Thymus (tissue), 14 donors: ENCODE measurements at places on chromosomes 13 and 19.

GRCh38 chr19:4584670-4585460 lies 25.4 kb upstream of the SEMA6B start:
- peaks cover 81% of the 10 kb centered on the region for H3K27me3 ChIP-seq
- H3K4me1 ChIP-seq = peaks cover 5% of the 10 kb centered on the region
- DNase-seq = no peak

DNA sequence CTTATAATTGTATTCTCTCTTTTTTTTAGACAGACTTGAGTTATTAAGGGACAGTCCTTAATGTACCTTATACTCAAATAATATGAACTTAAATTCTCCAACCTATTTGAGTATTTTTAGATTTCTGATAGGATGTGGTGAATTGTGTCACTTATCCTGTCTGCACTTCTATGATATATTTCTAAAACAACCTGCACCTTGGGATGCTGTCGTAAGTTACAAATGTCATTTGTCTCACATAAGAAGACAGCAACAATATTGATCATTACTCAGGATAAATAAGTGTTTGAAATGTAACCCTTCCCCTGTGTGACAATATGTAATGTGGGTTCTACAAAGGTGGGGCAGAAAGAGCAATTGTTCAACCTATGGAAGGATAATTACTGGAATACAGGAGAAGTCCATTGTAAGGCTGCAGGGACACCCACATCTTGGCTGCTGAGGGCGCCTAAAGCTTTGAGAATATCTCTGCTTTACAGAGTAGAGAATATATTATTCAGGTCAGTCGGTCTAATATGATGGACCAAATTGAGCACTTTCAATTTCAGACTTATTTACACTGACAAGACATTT lies 236.9 kb upstream of the PRR20A start:
- H3K4me1 ChIP-seq = no peaks in the 10 kb centered on the region
- no peak overlapping the region for H3K4me3 ChIP-seq
- H3K36me3 ChIP-seq = no peaks in the 10 kb centered on the region
- no peak for DNase-seq
- no peak overlapping the region for H3K27ac ChIP-seq

- H3K27me3 ChIP-seq = no peaks in the 10 kb centered on the region
- H3K27ac ChIP-seq = peak overlapping the region; percentile 31
- H3K4me3 ChIP-seq = peak overlapping the region; percentile 40
- DNase-seq = no peak
Observed at GRCh38 chr13:113584870-113585671, 518 bp downstream of the TFDP1 start.

GRCh38 chr13:110312339-110313031 lies 5.4 kb downstream of the COL4A2 start:
- peaks cover 37% of the 10 kb centered on the region for H3K27me3 ChIP-seq
- no peak overlapping the region for H3K4me3 ChIP-seq
- H3K36me3 ChIP-seq = no peaks in the 10 kb centered on the region
- no peaks in the 10 kb centered on the region for H3K4me1 ChIP-seq
- no peak for DNase-seq
- H3K27ac ChIP-seq = no peak overlapping the region

DNA sequence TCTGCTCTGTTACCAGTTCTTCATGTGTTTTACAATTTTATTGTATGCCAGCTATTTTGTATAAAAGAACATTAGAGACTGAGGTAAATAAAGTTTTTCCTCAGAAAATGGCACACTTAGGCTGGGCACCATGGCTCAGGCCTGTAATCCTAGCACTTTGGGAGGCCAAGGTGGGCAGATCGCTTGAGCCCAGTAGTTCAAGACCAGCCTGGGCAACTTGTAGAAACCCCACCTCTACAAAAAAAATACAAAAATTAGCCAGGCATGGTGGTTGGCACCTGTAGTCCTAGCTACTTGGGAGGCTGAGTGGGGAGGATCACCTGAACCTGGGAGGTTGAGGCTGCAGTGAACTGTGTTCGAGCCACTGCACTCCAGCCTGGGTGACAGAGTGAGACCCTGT lies 32.0 kb downstream of the CCDC8 start:
- H3K27me3 ChIP-seq = no peaks in the 10 kb centered on the region
- no peak for DNase-seq
- no peaks in the 10 kb centered on the region for H3K4me1 ChIP-seq
- H3K36me3 ChIP-seq = peaks cover 59% of the 10 kb centered on the region

DNA sequence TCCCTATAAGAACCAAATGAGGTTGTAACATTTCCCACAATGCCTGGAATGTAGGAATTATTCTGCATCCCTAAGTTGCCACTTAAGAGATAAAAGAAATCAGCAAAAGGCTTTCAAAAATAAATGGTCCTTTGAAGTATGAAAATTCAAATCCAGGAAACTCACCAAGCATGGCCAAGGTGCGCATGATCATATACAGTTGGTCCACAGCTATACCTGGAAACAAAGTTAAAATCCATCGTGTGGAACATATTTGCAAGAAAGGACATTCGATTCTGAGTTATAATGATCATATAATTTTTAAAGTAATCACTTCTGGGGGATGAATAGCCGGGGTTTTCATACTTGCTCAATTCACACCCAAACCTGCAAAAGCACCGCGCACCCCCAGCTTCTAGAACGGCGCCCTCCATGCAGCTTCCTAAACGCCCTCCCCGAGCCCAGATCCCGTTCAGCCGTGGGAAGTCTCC lies 525 bp downstream of the CARS2 start:
- H3K4me3 ChIP-seq = peak overlapping the region; percentile 92
- H3K27ac ChIP-seq = peak overlapping the region; percentile 87
- peaks cover 18% of the 10 kb centered on the region for H3K4me1 ChIP-seq

- H3K27ac ChIP-seq = no peak overlapping the region
- no peak for DNase-seq
- no peaks in the 10 kb centered on the region for H3K4me1 ChIP-seq
Observed at GRCh38 chr19:30717381-30717780, 345.2 kb downstream of the ZNF536 start.

- peaks cover 39% of the 10 kb centered on the region for H3K4me1 ChIP-seq
- H3K27me3 ChIP-seq = no peaks in the 10 kb centered on the region
- H3K36me3 ChIP-seq = peaks cover 6% of the 10 kb centered on the region
- H3K27ac ChIP-seq = peak within 1 kb of the TSS; percentile 69
- H3K4me3 ChIP-seq = peak within 1 kb of the TSS; percentile 69
- peak; percentile 54 for DNase-seq
Observed at GRCh38 chr19:6481541-6482342, at the start of gene DENND1C. TSS of gene DENND1C (minus strand) at chr19:6481787. CDS start at chr19:6481695, 92 bp downstream.

- no peaks in the 10 kb centered on the region for H3K36me3 ChIP-seq
- H3K27me3 ChIP-seq = no peaks in the 10 kb centered on the region
Observed at GRCh38 chr13:25881971-25882451, 169.8 kb downstream of the SHISA2 start.

DNA sequence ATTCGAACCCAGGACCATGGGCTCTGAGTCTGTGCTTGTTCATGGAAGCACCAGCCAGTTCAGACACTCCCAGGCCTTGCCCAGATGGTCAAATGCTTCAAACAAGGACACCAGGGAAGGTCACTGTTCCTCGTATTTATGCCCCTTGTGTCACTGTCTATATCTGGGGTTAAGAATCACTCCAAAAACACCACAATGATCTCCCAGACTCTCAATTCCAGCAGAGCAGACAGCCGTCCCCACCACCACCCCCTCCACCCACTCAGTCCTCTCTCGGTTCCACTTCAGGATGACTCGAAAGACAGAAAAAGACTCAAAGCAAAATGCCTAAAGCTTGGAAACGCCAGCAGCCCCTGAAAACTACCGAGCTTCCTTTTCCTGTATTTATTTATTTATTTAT lies 79.0 kb downstream of the INSR start:
- no peak overlapping the region for H3K27ac ChIP-seq
- no peak overlapping the region for H3K4me3 ChIP-seq
- H3K4me1 ChIP-seq = no peaks in the 10 kb centered on the region
- H3K36me3 ChIP-seq = no peaks in the 10 kb centered on the region
- no peak for DNase-seq

- H3K4me3 ChIP-seq = no peak overlapping the region
- H3K4me1 ChIP-seq = no peaks in the 10 kb centered on the region
- H3K27ac ChIP-seq = no peak overlapping the region
- H3K27me3 ChIP-seq = no peaks in the 10 kb centered on the region
Observed at GRCh38 chr19:32012886-32013631, 332.4 kb upstream of the ZNF507 start.

- peaks cover 13% of the 10 kb centered on the region for H3K36me3 ChIP-seq
- no peaks in the 10 kb centered on the region for H3K27me3 ChIP-seq
- H3K4me3 ChIP-seq = no peak overlapping the region
- H3K4me1 ChIP-seq = no peaks in the 10 kb centered on the region
- H3K27ac ChIP-seq = no peak overlapping the region
Observed at GRCh38 chr19:40742477-40742876, 7.8 kb downstream of the ACTMAP start.

DNA sequence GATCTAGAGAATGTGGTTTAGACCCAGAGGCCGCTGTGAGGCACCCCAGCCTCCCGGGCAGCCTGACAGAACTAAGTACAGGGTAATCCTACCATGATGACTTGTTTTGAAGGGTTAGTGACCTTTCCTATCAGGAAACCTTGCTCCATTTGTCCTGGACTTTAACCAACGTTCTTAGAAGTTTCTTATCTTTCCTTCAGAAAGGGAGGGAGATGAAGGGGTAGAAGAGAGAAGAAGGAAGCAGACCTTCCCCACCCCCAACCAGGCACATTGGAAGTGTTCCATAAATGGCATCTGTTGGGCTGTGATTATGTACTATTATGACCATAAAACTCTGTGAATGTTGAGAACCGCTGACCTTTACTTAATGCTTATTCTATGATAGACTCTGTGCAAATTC lies 184.2 kb downstream of the OXGR1 start:
- H3K4me3 ChIP-seq = no peak overlapping the region
- H3K27ac ChIP-seq = no peak overlapping the region
- H3K4me1 ChIP-seq = no peaks in the 10 kb centered on the region
- no peak for DNase-seq
- H3K36me3 ChIP-seq = no peaks in the 10 kb centered on the region

DNA sequence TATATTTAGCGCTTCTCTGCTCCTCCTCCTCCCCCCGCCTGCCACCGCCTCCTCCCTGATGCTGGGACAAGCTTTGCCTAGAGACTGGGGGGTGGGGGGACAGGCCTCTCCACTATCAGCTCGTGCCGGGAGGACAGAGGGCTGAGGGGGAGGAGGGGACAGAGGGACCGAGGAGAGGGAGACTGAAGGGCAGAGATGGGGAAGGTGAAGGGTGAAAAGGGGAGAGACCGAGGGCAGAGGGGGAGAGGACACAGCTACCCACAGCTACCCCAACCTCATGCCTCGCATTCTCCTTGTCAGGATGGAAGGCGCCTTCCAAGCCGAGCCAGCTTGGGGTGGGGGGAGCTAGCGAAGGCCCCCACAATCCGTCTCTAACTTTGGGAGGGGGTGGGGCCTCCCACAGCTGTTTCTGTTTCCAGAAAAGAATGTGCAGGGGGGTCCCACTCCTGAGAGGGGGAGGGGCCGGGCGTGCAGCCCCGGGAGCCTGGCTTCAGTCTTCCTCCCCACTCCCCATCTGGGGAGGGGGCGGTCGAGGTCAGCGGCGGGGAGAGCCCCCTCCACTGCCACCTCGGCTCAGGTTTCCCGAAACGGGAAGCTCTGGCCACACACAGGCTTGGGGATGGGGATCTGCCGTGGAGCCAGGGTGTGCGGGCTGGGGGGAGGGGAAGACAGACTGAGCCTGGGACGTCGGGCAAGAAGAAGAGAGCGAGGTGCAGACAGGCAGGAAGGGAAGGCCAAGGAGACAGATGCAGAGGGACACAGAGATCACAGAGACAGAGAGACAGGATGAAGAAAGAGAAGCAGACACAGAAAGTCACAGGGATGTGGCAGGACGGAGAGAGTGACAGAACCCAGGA lies 1.6 kb downstream of the DACT3 start:
- no peak overlapping the region for H3K27ac ChIP-seq
- H3K4me3 ChIP-seq = no peak overlapping the region
- H3K36me3 ChIP-seq = no peaks in the 10 kb centered on the region
- DNase-seq = peak; percentile 20
- peaks cover 9% of the 10 kb centered on the region for H3K4me1 ChIP-seq
- H3K27me3 ChIP-seq = peaks cover 63% of the 10 kb centered on the region

GRCh38 chr19:16397791-16398529 lies 73.3 kb downstream of the KLF2 start:
- no peaks in the 10 kb centered on the region for H3K27me3 ChIP-seq
- no peaks in the 10 kb centered on the region for H3K4me1 ChIP-seq
- no peak overlapping the region for H3K27ac ChIP-seq
- H3K36me3 ChIP-seq = peaks cover 39% of the 10 kb centered on the region

DNA sequence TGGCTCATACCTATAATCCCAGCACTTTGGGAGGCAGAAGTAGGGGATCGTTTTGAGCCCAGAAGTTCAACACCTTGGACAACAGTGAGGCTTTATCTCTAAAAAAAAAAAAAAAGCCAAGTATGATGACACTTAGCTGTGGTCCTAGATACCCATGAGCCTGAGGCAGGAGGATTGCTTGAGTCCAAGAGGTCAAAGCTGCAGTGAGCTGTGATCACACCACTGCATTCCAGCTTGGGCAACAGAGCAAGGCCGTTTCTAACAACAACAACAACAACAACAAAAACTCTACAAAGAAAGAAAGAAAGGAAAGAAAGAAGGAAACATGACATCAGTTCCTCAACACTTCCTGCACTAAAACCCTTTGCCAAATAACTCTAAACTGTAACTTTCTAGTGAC lies 265.1 kb upstream of the DACH1 start:
- no peaks in the 10 kb centered on the region for H3K4me1 ChIP-seq
- H3K27ac ChIP-seq = no peak overlapping the region
- H3K27me3 ChIP-seq = no peaks in the 10 kb centered on the region
- H3K4me3 ChIP-seq = no peak overlapping the region
- DNase-seq = no peak

DNA sequence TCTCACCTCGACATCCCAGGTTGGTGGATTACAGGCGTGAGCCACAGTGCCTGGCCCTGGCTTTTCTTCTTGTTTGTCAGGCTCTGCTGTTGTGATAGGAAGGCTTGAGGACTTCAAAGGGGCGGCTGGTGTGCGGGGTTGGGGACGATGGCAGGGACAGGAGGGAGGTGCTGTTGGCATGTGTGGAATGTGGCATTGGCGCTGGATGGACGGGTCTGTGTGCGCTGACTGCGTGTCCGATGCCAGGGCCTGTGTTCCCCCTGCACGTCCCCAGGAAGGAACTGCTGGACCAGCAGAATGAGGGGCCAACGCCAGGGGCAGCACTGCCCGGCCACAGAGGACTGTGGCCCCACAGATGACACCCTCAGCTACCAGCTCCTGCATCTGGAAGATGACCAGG lies 12.7 kb upstream of the PTBP1 start:
- H3K36me3 ChIP-seq = no peaks in the 10 kb centered on the region
- no peak for DNase-seq
- H3K27me3 ChIP-seq = peaks cover 34% of the 10 kb centered on the region
- no peak overlapping the region for H3K27ac ChIP-seq
- no peaks in the 10 kb centered on the region for H3K4me1 ChIP-seq
- H3K4me3 ChIP-seq = no peak overlapping the region

DNA sequence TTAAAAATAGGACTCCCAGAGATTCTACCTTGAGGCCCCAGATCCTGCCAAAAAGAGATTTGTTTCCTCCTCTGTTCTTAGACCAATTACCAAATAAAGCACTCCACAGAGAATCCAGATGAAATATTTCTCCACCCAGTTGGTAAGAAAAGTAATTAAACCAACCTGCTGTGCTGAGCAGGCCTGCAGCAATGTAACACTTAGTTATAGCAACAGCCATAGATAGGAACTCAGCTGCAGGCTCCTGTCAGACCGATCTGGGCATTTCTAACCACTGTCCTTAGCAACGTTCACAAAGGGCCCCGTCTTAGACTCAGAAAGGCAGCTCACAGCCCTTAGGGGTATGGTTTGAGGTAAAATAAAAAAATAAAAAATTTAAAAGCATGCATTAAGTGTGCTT lies 271.1 kb downstream of the KCNRG start:
- no peaks in the 10 kb centered on the region for H3K27me3 ChIP-seq
- H3K27ac ChIP-seq = no peak overlapping the region
- H3K4me1 ChIP-seq = no peaks in the 10 kb centered on the region
- no peaks in the 10 kb centered on the region for H3K36me3 ChIP-seq
- DNase-seq = no peak
